ENCODE measurements at places on chromosomes 1 and 21. TPM values are rescaled to one million over a fixed set of nuclear protein-coding genes. Genes with fewer than 3 reads are reported as not detected.

The NTNG1 gene
- 1.5 TPM for total RNA-seq

The KCNQ4 gene
- 0.92 TPM for total RNA-seq

The MPL gene
- 0.73 TPM for total RNA-seq

DNA sequence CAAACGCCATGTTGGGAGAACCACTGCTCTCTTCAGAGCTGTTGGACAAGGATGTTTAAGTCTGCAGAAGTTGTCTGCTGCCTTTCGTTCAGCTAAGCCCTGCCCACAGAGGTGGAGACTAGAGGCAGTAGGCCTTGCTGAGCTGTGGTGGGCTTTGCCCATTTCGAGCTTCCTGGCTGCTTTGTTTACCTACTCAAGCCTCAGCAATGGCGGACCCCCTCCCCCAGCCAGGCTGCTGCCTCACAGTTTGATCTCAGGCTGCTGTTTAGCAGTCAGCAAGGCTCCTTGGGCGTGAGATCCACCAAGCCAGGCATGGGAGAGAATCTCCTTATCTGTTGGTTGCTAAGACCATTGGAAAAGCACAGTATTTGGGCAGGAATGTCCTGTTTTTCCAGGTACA, 74.8 kb downstream of the WDR3 start:
- no peaks in the 10 kb centered on the region for H3K4me1 ChIP-seq
- no peak overlapping the region for H3K27ac ChIP-seq
- H3K27me3 ChIP-seq: peaks cover 21% of the 10 kb centered on the region

DNA sequence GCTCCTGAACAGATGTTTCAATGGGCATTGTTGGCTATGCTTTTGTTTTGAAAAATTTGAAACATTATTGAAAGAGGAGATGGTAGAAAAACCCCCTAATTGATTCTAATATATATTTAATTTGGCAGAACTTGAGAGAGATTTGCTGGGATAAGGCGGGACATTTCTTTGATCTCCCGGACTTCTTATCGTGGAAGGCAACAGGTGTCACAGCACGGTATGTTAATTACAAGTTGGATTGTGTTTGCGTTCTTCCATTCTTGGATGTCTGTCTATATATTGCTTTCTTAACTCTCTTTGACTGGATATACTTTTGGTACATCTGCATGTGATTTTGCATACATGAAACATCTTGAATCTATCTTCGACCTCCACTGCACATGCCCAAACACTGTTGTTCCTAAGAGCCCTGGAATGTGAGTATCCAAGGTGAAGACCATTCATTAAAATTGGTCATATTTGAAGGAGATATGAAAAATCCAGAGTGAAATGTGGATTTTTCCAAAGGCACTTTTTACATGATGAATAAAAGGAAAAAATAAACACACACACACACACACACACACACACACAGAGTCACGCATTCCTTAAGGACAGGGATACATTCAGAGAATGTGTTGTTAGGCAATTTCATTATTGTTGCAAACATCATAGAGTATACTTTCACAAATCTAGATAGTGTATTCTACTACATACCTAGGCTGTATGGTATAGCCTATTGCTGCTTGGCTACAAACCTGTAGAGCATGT, 81.9 kb downstream of the FGGY start:
- H3K27me3 ChIP-seq: no peaks in the 10 kb centered on the region
- peaks cover 5% of the 10 kb centered on the region for H3K36me3 ChIP-seq
- no peak overlapping the region for H3K4me3 ChIP-seq

DNA sequence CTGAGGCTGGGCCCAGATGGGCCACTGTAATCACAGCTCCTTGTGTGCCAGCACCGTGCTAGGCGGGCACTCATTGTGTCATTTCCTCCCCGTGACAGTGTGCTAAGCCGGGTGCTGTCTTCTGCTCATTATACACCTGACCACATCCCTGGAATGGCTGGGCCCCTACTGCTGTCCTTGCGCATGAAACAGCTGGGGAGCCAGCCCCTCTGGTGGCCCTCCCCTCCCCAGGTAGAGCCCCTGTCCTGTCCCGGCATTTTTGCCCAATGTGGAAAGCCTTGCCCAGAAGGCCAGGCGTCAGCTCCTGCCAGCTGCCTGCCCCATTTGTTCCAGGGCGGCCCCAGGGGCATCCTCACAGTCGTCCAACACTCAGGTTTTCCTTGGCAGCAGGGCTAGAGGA, 107.4 kb upstream of the CASZ1 start:
- DNase-seq: no peak
- H3K27ac ChIP-seq: no peak overlapping the region
- no peak overlapping the region for H3K4me3 ChIP-seq
- H3K36me3 ChIP-seq: peaks cover 7% of the 10 kb centered on the region
- peaks cover 25% of the 10 kb centered on the region for H3K27me3 ChIP-seq
- no peaks in the 10 kb centered on the region for H3K4me1 ChIP-seq

DNA sequence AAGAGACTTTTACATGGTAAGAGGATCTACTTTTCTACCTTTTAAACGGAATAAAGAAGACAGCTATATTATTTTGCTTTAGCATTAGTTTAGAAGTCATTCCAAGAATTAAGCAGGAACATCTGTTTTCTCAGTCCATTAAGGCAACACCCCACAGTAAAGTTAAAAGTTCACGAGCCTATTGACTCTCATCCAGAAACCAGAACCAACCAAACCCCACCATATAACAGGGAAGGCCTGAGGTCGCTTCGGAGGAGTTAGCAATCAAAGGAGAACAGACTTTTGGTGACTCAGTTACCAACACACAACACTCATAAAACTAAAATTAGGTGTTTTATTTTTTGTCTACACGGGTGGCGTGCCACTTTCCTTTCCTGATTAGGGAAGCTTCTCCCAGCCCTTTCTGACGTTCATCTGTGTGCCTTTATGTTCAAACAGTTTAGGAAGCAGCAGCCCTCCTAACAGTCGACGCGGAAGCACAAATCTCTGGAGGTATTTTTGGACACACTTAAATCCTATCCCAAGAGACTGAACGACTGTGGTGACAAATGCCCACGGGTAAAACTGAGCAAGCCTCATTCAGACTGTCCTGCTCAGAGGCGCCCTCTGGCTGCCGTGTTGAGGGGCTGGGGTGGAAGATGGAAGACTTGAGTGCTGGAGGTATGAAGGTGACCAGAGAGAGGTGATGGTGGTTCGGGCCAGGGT, 8.6 kb upstream of the PLA2G2C start:
- H3K4me3 ChIP-seq: no peak overlapping the region
- H3K27ac ChIP-seq: no peak overlapping the region
- H3K36me3 ChIP-seq: no peaks in the 10 kb centered on the region
- H3K4me1 ChIP-seq: peaks cover 11% of the 10 kb centered on the region
- DNase-seq: peak; percentile 66
- H3K27me3 ChIP-seq: no peaks in the 10 kb centered on the region
